ENCODE measurements at places on chromosomes 6 and 20.
A peak's percentile ranks its signal among the peaks of the same experiment; 100 is the strongest.

DNA sequence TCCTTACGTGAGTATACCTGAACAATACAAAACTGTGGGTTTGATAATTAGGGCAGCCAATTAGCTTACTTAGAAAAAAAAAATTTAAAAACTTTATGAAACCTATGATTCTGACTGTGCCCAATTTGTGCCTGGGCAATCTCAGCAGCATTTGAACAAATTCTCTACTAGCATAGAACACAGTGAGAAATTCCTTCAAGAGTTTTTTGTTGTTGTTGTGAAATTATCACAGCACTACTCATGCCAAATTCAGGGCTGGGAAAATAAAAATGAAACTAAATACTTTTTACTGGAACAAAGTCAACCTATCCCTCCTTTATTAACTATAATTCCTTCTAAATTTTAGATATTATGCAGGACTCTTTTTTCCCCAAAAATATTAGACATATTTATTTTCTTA, 42.9 kb downstream of the POU3F2 start:
- no peak for DNase-seq

- DNase-seq, result no peak
These were observed 120.6 kb downstream of the PDE7B start for GRCh38 chr6:135972150-135972549.

GRCh38 chr6:3458706-3459421, 2.0 kb upstream of the SLC22A23 start:
- DNase-seq, result peak; percentile 76

DNA sequence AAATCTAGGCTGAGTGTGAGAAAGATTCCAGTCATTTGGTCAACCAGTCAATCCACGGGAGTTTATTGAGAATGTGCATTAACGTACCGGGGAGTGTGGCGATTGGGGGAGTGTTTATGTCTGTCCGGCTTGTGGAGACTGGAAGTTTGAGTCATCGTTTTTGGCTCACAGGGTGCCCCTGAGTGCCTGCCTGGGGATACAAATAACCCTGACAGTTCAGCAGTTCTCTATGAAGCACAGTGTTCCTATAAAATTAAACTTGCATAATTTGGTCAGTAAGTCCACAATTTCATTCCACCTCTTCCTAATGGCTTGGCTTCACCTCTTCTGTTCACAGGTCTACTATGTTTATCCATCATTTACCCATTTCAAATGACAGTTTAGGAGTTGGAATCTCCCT, 72.6 kb upstream of the PLEKHG1 start:
- no peak for DNase-seq

DNA sequence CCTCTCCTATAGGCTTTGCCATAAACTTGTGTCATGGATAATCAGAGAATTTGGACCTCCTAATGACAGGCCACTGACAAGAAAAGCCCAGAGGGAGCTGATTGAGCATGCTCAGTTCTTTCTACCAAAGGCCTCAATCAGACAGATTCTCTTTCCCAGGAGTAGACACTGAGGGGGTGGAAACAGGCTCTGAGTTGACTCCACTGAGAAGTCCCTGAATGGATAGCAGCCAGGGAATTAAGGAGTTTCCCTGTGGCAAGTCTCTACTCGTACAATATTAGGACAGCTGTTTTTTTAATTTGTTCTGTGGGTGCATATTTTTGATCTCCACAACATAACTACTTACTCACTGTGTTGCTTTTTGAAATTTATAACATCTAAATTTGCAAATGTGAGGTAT, 63.3 kb downstream of the SLC16A10 start:
- no peak for DNase-seq

GRCh38 chr6:105596284-105596755, 193.4 kb upstream of the PREP start:
- DNase-seq, result no peak

DNA sequence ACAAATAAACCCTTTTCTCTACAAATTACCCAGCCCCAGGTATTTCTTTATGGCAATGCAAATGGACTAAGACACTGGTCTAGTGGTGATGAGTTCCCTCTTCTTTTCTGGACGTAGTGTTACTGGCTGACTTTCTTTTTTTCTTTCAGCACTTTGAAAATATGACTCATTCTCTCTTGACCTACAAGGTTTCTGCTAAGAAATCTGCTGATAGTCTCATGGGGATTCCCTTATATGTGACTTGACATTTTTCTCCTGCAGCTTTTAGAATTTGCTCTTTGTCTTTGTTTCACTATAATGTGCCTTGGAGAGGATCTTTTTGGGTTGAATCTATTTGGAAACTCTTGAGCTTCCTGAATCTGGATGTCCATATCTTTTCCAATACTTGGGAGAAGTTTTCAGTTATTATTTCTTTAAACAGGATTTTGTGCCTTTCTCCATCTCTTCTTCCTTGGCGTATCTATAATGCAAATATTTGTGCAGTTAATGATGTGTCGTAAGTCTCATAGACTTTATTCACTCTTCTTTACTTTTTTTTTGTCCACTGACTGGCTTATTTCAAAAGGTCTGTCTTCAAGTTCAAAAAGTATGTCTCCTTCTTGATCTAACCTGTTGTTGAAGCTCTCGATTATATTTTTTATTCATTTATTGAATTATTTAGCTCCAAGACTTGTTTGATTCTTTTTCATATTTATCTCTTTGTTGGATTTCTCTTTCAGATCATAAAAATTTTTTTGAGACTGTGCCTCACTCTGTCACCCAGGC, 42.2 kb upstream of the TPD52L1 start:
- no peak for DNase-seq

GRCh38 chr6:39849764-39850163, 57.6 kb downstream of the DAAM2 start:
- DNase-seq, result no peak

DNA sequence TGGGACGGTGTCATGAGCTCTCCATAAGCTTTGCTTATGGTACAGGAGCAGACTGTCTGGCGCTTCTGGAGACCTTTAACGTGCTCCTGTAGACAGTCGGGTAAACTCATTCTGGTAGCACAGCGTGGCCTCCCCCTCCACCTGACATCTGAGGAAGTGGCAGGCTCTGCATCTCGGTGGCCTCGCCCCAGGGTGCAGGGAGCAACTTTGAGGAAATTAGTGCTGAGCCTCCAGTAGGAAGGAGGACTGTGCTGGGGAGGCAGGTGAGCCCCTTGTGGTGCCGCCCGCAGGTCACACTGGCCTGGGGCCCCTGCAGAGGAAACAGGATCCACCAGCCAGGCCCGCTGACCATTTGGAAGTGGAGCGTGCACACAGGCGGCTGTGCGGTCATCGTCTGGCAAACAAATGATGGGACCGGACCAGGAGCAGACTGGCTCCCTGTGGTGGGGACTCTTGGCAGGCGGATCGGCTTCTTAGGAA, 57.9 kb downstream of the SYNJ2 start:
- peak; percentile 68 for DNase-seq

GRCh38 chr20:58143531-58143930, 84.9 kb downstream of the ANKRD60 start:
- DNase-seq, result no peak

GRCh38 chr6:29653452-29654038, 3.3 kb upstream of the MOG start:
- DNase-seq, result peak; percentile 94

- no peak for DNase-seq
These were observed 3.2 kb upstream of the ZNF184 start for GRCh38 chr6:27476090-27476489.

- DNase-seq, result no peak
These were observed 113.6 kb downstream of the HDGFL1 start for GRCh38 chr6:22682979-22683378.

DNA sequence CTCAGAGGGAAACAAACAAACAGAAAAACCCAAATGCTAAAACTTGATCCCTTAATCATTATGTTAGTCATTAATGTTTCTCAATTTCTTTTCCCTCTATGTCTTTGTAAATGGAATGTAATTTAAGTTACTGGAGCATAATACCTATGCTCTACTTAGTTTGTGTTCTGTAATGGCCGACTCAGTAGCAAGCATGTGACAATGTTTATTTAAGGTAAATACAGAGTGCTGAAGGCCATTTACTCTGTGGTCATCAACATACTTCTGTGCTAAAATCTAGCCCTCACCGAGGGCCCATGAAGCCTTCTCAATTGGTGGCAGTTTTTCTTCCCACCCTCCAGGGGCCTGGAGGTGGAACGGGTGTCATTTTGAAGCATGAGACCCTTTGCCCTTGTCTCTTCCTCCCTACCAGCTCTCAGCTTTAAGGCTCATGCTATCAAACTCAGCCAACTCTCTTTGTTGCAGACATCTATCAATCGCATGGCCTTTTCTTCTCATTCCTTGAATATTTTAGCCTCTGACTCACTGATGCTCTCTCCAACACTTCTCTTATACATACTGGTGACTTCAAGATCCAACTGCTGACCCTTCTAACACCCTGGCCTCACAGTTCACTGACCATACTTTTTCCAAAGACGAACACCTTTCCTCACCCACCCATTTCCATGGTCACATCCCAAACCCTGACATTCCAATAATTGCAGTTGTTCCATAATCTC, 48.2 kb downstream of the STX7 start:
- DNase-seq, result no peak

DNA sequence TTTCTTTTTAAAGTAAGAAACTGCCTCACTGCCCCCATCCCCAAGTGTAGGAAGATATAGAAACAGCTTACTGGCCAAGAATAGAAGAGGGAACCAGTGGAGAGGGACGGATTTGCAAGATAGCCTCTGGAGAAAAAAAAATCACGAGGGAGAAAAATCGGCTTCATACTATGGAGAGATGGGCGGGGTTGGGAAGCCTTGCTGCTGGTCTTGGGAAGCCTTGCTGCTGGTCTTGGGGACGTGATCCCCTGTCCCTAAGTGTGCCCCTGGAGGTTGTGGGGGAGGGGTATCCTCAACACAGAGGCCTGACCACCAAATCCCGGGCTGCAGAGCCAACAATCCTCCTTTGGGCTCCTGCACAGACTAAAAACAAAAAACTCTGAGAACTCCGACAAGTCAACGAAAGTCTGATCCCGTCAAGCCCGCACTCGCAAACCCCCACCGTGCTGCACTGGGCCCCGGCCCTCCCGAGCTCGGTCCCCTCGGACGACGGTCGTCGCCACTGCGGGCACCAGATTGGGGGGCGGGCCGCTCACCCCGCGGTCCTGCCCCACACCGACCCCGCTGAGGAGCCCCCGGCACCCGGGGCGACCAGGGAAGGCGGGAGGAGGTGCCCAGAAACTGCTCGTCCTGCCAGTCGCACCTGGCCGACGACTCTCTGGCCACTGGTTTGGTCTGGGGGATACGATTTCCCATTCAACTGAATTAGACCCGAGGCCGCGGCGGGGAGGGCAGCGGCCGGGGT, 750 bp downstream of the MAP7 start:
- peak; percentile 36 for DNase-seq

- no peak for DNase-seq
These were observed 15.0 kb downstream of the RBM39 start for GRCh38 chr20:35726842-35727711.

GRCh38 chr20:8346700-8347270, 214.7 kb downstream of the PLCB1 start:
- DNase-seq, result no peak

DNA sequence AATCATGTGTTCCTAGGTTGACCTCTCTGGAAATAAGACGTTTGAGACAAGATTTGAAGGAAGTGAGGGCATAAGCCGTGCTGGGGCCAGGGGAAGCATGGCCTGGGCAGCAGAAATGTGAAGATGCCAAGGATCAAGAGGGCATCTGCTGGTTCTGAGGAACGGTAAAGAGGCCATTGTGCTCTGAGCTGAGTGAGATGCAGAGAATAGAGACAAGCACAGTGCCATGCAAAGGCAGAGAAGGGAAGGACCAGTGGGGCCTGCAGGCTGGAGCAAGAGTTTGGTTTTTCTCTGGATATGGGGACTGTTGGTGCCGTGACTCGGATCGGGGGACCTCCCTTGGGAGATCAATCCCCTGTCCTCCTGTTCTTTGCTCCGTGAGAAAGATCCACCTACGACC, 50.8 kb downstream of the SMPDL3A start:
- DNase-seq, result no peak

- peak; percentile 36 for DNase-seq
These were observed 19.5 kb downstream of the SLC22A1 start for GRCh38 chr6:160141001-160141726.

GRCh38 chr20:35856866-35857265, 85.1 kb downstream of the PHF20 start:
- no peak for DNase-seq

- DNase-seq, result no peak
These were observed 149.6 kb upstream of the SYNCRIP start for GRCh38 chr6:85792254-85792653.

DNA sequence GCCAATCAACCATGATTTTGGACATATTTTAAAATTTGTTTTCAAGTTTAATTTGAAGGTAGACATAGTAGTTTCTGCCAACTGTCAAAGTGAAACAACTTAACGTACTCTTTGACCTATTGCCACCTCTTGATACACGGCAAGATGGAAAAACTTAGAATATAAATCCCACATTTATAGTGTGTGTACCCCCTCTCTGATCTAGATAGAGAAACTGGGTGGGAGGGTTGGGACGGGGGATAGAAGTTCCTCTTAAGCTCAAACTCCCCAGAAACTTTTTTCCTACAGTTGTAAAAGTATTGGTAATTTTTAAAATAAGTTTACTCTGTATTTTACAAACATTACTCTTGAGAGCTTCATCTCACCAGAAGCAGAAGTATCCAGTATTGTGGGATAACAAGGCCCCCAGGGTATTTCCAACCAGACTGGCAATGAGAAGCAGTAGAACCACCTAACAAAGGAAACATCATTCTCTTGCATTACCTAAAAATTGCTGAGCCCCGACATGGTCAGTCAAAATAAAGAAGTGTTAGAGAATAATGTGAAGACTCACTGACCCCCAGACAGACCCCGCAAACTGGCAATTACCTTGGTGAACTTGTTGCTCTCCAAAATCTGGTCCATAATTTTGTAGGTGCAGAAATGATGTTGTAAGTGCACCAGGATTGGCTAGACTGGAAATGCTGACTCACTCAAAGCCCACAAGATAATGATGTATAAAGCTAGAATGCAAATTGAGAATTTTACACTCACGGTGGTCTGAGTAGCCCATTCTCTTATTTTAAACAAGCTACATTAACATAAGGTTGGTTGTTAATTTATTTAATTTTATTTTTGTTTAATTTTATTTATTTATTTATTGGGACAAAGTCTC, 74.7 kb upstream of the TNFAIP3 start:
- no peak for DNase-seq
